ENCODE measurements at places on chromosomes 4 and X.

DNA sequence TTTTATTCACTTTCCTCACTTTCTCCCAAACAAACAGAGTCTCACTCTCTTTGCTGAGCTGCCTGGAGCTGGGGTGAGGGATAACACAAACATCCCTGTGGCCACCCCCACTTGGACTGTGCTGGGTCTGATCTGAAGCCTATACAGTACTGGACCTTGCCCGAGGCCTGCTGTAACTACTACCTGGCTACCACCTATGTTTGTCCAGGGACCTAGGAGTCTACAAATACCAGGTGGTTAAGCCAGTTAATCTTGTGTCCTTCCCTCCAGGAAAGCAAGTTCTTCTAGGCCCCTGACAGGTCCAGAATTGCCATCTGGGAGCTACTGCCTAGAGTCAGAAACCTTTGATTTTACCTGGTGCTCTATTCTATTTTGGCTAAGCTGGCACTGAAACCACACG lies 87.3 kb downstream of the RTL3 start:
- no peak for DNase-seq

GRCh38 chrX:132267392-132267791 lies 48.1 kb upstream of the RAP2C start:
- no peak for DNase-seq

DNA sequence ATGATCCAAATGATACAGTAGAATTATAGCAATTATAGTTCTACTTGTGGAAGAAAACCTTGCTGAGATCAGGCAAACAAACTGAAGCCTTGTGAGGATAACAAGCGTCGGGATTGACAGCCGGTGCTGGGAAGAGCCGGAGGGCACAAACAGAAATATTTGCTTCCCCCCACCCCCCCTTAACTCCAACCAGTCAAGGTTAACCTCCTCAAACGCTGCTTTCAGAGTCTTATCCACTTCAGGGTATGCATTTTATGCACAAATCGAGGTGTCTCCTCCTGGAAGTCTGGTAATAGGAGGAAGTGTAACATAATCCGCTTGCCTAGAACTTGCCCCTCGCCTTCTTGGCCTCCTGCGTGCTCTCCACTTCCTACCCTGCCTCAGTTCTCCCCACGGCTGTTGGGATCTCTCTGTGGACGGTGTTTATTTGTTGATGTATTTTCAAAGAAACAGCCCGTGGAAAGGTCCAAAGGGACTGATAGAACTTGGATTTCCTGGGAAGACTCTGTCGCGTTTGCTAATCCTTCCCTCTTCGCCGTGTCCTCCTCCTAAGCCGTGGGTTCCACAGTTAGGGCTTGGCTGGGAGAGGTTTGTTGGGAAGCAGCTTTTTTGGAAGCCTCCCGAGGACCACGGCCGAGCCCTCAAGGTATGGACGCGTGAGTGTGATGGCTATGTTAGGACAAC lies 4.1 kb upstream of the ARX start:
- DNase-seq = no peak

DNA sequence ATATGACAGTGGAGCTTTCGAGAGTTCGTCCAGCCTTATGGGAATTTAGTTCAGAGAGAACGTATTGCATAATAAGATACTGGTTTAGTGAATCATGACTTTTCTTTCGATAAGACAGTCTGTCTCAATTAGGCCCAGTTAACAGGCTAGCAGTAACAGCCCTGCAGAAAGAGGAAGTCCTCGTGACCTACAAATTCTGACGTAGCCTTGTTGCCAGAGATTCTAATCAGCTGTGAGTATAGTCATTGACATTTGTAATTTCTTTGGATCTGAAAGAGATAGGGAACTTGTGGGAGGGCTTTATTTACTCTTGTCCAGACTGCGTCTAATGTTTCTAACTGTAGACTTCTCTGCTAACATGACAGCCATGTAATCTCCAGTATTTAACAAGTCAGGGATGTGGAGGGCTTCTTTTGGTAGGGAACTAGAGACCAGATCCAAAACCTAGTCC lies 15.8 kb downstream of the ART3 start:
- DNase-seq = no peak

- DNase-seq = no peak
Measured at GRCh38 chrX:151153667-151154066, 22.7 kb upstream of the GPR50 start.

- no peak for DNase-seq
Measured at GRCh38 chrX:107597791-107598190, 30.5 kb upstream of the PRPS1 start.

DNA sequence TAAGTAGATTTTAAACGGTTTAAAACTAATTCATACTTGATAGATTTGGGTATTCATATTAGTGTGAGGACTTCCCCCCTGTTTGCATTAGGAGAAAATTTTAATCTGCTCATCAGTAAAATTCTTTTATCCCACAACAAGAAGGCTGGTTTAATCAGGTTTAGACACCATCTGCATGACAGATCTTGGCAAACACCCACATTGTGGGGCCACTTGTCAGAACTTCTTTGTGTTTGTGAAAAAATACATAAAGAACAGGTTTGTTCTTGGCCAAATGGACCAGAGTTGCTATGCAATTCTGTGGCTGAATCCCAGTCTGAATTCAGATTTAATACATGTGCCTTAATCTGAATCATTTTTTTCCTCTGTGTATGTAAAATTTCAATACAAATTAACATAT lies 121.1 kb downstream of the REPS2 start:
- no peak for DNase-seq

GRCh38 chr4:128471576-128471975 lies 184.0 kb upstream of the PGRMC2 start:
- no peak for DNase-seq

DNA sequence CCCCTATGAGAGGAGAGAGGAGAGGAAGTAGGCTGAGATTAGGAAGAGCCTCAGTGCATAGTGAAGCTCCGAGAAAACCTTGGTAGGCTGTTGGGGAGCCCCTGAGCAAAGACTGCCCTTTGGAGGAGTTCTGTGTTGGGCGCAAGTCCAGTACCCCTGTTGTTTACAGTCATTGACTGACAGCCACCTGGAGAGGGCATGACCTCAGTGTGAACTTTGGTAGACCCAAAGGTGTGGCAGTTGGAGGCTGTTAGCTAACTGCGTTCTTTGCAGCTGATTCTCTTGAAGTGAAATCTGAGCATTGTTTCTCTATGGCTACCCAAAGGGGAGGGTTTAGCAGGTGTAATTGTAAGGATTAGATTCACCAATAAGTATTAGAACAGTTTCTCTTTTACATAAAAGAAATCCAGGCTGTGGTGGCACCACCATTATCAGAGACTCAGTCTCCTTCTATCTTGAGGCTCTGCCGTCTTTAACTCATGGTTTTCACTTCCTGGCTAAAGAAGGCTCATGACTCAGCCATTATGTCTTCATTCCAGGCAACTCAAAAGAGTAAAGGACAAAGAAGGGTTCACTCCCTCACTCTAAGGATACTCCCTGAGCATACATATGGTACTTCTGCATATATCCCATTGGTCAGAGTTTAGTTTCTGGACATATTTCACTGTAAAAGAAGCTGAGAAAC lies 33.4 kb downstream of the ANXA3 start:
- no peak for DNase-seq

DNA sequence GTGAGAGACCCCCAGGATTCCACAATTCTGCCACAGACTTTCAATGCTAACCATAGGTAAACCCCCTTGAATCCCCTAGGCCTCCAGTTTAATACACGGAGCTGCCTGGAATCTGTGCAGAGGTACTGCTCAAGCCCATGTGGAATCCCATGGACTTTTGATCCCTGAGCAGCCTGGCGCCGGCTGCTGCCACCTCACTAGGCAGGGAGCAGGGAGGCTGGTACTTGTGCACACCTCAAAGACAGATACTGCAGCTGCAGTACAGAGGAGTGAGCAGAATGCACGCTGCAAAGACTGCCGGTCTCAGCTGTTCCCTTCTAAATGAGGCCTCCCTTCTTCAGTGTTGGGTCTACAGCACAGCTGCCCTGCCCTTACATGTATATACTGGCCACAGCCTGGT lies 79.4 kb downstream of the RPS6KA6 start:
- DNase-seq = no peak

DNA sequence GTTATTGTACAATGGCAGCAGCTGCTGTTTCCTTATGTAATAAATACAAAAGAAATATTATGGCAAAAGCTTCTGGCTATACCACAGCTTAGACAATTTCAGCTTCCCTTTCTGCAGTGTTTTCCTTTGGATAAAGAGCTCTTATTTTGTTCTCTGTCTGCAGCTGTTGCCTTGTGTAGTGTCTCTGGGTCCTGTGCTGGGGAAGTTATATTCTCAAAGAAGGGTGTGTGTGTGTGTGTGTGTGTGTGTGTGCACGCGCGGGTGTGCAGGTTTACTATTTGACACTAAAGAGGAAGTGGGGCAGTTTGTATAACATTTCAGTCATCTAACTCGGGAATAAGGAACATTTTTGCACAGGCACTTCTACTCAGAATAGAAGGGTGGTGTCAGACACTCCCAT lies 83.6 kb downstream of the REPS2 start:
- no peak for DNase-seq

- peak; percentile 2 for DNase-seq
Measured at GRCh38 chr4:163048447-163048846, 118.2 kb downstream of the NAF1 start.

- DNase-seq = no peak
Measured at GRCh38 chrX:13695601-13696115, 6.7 kb downstream of the RAB9A start.

- DNase-seq = no peak
Measured at GRCh38 chrX:103791228-103791627, 14.6 kb downstream of the PLP1 start.

GRCh38 chr4:74413265-74413664 lies 31.7 kb upstream of the AREG start:
- no peak for DNase-seq

DNA sequence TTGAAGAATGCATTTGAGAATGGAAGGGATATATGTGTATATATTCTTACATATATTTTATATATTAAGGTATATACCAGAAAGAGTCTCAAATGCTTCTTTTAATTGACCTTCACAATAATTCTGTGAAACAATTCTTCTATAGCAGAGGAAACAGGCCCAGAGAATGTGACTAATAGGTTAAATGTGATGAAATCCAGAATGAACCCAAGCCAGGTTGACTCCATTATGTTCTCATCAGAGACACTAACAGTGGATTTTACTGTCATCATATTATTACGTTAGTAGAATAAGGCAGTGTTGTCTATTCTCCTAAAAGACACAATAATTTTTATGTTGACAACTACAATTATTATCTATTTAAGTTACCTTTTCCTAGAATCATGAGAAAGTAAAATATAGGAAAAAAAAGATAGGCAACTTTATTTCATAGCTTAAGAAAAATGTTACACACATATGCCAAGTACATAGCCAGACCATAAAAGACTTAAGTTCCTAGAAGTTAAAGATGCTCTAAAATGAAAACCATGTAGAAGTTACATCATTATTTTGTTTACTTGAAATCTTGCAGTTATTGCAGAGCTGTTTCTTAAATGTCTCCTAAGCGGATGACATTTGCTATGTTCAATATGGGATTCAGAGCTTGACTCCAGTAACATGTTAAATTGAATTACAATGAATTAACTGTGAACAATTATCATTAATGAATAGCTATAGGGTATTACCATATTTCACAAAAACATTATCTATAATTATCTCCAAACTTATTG lies 56.2 kb upstream of the ANKRD50 start:
- DNase-seq = no peak

DNA sequence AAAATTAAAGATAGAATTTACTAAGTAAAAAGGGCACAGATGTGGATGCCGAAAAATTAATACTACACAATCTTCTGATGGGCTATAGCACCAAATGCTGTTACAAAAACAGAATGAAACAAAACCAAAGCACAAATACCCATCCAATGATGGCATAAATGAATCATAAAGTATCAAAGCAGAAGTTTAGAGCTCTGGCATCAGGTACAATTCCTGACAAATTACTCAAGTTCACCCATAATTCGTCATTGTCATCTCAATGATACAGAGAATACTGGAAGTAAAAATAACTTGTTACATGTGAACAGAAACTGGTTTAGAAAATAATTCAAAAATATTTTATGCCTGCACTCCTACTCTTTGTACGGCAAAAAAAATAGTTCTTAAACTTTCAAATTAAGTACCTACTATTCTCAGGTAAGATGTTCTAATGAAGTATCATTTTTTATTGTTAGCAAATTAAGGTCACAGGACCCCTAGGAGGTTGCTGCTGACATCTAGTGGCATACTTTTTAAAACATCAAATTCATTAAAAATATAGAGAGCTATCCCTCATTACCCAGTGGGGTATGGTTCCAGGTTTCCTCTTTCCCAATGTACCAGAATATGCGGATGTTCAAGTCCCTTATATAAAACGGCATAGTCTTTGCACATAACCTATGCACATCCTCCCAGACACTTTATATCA lies 126.1 kb downstream of the INPP4B start:
- no peak for DNase-seq

DNA sequence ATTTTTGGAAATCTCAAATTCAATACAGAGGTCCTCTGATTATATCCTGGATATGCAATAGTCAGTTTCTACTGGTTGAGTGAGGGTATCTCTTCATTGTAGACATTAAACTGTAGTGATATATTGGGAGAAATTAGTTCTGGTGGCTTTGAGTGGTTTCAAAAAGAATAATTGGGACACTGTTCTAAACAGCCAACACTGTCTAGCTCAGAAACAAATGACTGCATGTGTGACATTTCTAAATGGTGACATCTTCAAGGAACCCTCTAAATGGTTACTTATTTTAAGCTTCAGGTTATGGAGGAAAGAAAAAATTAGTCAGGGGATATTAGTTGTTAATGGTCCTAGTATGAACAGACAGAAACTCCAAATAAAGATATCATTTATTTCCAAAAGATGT lies 186.2 kb downstream of the LARP7 start:
- DNase-seq = no peak

- no peak for DNase-seq
Measured at GRCh38 chr4:95129821-95130311, 372.1 kb downstream of the BMPR1B start.

DNA sequence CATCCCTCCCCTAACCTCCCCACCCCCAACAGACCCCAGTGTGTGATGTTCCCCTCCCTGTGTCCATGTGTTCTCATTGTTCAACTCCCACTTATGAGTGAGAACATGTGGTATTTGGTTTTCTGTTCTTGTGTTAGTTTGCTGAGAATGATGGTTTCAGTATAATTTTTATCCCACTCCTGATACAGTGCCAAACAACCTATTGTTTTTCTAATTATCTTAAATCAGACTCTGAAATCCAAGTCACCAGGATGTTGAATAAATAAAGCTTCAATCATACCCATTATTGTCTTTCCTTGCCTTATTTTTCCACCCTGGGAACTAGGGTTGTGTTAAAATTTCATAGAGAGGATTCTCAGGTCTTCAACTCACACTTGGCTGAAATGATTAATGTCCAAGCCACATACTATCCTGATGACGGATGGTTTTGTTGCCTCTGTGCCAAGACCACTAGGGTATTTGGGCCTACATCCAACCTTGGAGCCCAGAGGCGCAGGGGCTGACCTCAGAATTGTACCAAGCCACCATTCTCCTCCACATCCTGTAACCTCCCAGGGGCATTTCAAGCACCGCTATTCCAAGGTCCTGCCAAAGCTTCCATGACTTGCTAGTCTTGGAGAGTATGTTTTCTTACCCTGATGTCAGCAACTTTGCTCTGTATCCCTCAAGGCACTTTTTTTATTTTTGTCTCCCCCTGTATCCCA lies 332.4 kb downstream of the ARHGAP24 start:
- DNase-seq = no peak

- no peak for DNase-seq
Measured at GRCh38 chr4:169174247-169174646, 96.5 kb downstream of the SH3RF1 start.

Measured in NT2/D1 (cell line).